ENCODE measurements at places on chromosomes 11 and 22.

GRCh38 chr11:122175306-122175705 lies 59.3 kb upstream of the BLID start:
- no peak for DNase-seq

DNA sequence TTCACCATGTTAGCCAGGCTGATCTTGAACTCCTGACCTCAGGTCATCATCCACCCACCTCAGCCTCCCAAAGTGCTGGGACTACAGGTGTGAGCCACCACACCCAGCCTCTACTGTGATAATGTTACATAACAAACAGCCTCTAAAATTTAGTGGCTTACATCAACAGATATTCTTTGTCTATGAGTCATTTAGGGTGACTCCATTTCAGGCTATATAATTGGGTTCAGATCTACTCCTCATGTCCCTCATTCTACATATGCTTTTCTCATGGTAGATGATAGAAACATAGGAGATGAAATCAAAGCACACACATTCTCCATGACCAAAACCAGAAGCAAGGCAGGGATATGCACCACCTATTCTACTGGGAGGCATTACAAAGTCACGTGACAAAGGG lies 72.7 kb downstream of the SIK2 start:
- DNase-seq, result no peak

DNA sequence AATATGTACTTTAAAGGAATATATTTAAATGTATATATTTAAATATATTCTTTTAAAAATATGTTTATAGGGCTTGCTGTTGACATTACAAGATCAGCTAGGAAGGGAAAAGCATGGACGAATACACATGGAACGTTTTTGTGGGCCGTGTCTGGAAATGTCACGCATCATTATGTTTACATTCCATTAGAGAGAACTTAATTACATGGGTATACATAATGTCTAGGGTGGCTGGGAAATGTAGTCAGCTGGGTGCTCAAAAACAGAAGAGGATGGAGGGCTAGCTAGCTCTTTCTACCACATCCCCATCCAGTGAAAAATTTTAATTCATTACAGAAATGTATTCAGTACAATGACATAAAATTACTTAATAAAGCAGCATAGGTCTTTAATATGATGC lies 371.2 kb downstream of the DYNC2H1 start:
- no peak for DNase-seq

GRCh38 chr11:8060801-8061554 lies 20.0 kb upstream of the TUB start:
- DNase-seq, result no peak

GRCh38 chr22:35977136-35977535 lies 51.5 kb downstream of the RBFOX2 start:
- no peak for DNase-seq

DNA sequence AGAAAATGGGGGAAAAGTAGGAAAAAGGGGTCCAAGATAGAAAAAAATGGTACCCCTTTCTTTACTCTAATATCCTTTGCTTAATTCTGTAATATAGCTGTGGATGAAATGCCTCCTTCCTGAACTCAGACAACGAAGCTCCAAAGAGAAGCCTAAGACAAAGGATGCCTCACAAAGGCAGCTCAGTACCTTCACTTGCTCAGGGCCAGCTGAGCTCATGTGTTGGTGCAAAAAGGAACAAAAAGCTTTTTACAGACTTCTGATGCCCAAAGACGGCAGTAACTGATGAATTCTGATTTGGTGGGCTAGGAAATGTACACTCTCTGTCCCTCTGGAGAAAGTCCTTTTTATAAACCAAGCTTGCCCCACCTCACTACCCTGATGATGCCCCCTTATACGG lies 77.5 kb downstream of the DENND5A start:
- DNase-seq, result no peak

DNA sequence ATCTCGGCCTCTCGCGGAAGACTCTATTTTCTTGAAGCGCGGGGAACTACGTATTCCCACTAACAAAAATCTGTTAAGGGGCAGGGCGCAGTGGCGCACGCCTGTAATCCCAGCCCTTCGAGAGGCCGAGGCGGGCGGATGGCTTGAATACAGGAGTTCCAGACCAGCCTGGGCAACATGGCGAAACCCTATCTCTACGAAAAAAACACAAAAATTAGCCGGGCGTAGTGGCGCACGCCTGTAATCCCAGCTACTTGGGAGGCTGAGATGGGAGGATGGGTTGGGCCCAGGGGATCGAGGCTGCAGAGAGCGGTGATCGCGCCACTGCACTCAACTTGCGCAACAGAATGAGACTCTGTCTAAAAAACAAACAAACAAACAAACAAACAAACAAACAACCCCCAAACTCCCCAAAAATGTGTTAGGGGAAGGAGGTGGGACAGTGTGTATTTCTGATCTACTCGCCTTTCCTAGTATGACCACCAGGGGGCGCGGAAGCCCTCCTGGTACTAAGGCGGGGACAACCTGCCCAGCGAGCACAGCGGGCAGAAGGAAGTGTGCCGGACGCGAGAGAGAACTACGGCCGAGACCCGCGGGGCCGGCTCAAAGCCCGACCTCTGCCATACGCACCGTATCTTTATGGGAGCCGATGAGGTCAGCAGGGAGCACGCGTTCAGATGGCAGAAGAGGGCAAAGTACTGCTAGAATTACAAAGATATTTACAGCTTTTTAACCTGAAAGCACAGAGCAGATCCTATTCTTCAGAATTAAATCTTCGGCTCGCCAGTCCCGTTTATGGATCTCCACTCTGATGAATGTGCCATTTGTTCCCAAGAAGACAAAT lies 1.3 kb upstream of the STX3 start:
- peak; percentile 76 for DNase-seq

DNA sequence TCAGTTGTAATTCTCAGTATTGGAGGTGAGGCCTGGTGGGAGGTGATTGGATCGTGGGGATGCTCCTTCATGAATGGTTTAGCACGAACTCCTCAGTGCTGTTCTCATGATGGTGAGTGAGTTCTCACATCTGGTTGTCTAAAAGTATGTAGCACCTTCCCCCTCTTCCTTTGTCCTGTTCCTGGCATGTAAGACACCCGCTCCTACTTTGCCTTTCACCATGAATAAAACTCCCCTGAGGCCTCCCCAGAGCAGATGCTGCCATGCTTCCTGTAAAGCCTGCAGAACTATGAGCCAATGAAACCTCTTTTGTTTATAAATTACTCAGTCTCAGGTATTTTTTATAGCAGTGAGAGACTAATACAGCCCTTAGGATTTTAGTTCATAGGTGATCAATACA lies 191.5 kb downstream of the MAML2 start:
- DNase-seq, result no peak

DNA sequence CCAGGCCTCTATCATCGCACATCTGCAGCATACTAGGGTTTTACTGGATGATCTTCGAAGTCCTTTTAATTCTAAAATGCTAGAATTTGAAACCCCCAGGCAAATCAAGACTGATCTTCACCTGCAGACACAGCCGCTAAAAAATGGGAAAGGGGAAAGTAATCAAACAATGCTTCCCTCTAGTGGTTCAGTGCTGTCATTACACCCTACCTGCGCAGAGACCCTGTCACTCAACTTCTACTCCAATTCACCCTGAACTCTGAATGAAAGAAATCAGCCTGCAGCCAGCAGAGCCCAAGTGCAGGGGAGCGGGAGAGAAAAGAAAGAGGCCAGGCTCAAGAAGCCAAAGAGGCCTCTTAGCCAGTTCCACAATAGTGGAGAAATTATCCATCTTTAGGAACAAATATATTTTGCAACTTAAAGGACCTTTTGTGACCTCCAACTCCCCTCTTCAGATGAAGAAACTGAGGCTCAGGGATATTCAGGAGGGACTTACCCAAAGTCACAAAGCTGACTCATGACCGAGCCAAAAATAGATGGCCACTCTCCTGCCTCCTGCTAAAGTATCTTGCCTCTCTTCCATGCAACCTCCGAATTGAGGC lies 33.0 kb downstream of the SERGEF start:
- DNase-seq, result no peak

GRCh38 chr11:120545813-120546212 lies 34.3 kb downstream of the GRIK4 start:
- no peak for DNase-seq

DNA sequence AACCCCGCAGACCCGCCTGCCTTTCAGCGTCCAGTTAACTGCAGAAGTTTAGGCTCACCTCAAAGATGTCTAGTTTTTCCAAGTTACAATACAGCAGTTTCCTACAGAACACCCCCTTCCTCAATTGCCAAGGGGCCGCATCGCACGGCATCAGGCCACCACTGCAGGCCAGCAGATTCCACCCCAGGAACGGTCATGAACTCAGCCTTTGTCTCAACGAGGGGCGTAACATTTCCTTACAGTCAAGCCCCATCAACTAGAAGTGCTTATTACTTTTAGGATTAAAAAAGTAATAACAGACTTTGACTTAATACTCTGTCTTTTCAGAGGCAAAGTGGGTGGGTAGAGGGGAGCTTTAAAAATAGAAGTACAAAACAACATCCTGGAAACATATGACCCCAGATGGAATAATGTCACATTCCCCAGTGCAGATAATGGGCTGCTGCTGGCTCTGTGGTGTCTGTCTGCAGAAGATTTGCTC lies 36.3 kb downstream of the PPP2R1B start:
- DNase-seq, result peak; percentile 51

GRCh38 chr11:111512296-111513239 lies at the start of gene BTG4:
Gene BTG4, minus strand, starts transcription at chr11:111512386. Its CDS starts 13,610 bp downstream, at chr11:111498776.
- no peak for DNase-seq

- no peak for DNase-seq
These were observed 1262.6 kb downstream of the TBC1D22A start for GRCh38 chr22:48025096-48025495.

- DNase-seq, result no peak
These were observed 123.8 kb downstream of the RAB38 start for GRCh38 chr11:88051396-88051795.

- no peak for DNase-seq
These were observed 40.9 kb downstream of the ZC3H12C start for GRCh38 chr11:110134110-110134509.

GRCh38 chr11:73267122-73267846 lies 4.9 kb upstream of the P2RY6 start:
- no peak for DNase-seq

DNA sequence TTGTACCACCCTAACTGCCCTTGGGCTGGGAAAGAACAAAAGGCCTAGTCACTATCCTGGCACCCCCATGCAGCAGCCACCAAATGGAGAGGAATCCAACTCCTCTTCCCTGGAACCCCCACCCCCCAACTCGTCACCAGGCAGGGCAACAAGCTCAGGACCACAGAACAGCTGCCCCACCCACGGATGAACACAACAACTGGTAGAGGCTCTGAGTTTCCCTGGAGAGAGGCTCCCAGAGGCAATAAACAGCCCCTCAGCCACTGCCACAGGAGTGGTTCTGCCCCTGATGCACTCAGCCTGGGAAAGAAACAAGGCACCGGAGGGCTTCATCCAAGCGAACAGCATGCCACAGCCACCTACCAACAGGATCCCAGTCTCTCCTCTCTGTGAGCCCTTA lies 778.4 kb upstream of the FAT3 start:
- DNase-seq, result no peak

GRCh38 chr11:90556606-90557005 lies 333.8 kb upstream of the CHORDC1 start:
- DNase-seq, result peak; percentile 10

DNA sequence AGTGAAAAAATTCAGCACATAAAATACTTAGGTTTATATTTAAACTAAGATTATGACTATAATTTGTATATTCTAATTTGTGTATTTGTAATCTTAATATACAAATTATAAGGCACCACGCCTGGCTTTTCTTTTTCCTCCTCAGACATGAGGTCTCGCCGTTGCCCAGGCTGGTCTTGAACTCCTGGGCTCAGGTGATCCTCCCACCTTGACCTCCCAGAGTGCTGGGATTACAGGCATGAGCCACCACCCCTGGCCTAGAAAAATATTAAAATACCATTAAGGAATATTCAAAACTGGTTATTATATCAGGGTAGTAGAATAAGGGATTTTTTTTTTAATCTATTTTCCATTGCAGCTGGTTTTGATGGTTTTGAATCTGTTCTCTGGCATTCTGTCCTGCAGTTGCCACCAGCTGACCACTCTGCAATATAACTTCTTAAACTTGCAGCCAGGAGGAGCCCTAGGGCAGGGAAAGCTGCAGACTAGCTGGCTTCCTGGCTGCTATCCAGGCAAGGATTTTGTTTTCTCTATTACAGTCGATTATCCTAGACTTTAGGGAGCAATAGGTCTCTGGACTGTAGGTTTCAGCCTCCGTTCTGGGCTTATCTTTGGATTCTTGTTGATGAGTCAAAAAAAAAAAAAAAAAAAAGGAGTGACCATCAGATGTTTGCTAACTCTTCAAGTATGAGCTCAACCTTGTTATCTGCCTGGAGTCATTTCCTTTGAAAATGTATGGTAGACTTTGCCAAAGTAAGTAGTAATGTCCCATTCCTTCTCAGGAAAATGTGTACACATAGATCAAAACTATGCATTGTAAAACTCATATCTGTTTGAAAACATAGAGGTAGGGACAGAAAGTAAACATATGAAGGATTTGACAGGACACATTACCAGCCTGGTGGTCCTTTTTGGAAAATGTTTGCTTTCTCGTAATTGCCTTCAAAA lies 13.2 kb downstream of the POLA2 start:
- DNase-seq, result peak; percentile 75

DNA sequence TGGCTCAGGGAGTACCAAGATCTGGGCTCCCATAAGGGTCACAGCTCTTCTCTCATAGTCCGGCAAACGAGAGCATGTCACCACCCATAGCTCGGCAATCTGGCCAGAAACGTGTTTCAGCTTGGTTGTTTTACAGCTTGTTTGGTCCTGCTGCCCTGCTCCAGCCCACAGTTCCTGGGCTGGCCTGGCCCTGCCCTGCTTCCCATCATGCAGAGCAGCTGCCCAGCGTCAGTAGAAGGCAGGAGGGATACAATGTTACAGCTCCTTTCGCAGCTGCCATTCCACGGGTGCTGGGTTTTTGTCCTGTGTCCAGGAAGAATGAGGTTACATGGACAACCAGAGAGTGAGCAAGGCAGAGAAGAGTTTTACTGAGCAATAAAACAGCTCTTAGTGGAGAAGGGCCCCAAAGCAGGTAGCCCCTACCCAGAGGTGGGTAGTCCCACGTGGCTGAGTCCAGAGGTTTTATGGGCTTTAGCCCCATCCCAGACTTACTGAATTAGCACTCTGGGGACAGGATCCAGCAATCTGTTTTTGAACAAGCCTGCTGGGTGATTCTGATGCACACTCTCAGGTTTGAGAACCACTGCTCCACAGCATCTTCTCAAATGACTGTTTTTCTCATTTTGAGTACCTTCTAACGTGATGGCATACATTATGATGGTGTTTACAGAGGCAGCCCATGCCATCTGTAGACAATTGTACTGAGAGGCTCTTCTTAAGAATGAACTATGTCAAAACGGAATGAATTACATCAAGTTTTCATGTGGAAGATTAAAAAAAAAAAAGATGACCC lies 5.8 kb upstream of the MS4A18 start:
- no peak for DNase-seq

All from right lung (tissue), 10 donors.